Renal pelvis (tissue), 12 donors: ENCODE measurements at places on chromosomes 2 and 18. TPM values are rescaled to one million over a fixed set of nuclear protein-coding genes. Genes with fewer than 3 reads are reported as not detected.

Gene G6PC2
- polyA plus RNA-seq = 0.24 TPM

Gene CASP10
- polyA plus RNA-seq = 7.0 TPM

Gene KLHL30
- 0.36 TPM for polyA plus RNA-seq

Gene IL1F10
- polyA plus RNA-seq = not detected

Gene COA5
- 81.2 TPM for polyA plus RNA-seq

Gene DLGAP1
- 4.7 TPM for polyA plus RNA-seq

Gene MCFD2
- 82.7 TPM for polyA plus RNA-seq

Gene ARHGAP15
- polyA plus RNA-seq = 3.9 TPM

Gene EFHD1
- 58.4 TPM for polyA plus RNA-seq

Gene FLACC1
- polyA plus RNA-seq = 4.8 TPM

Gene MTA3
- 70.5 TPM for polyA plus RNA-seq

Gene MPP4
- polyA plus RNA-seq = 0.23 TPM
